ENCODE measurements at places on chromosomes 12 and 14.

DNA sequence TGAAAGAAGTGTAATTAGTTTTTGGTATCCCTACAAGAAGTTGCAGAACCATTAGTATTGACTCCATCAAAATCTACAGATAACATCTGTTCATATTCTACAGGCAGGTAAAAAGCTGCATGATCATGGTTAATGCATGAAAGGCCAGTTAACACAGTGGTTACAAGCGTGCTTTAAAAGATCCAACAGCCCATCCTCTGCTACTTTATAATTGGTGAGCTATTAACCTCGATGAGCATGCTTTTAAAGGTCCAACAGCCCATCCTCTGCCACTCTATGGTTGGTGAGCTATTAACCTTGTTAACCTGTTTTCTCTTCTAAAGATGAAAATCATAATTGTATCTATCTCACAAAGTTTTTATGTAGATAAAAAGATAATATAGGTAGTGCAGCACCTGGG lies 289.3 kb downstream of the DUSP6 start:
- no peak for DNase-seq

- DNase-seq, result no peak
Observed at GRCh38 chr12:47303207-47303606, 223.4 kb upstream of the AMIGO2 start.

GRCh38 chr12:126509572-126509971 lies 1444.3 kb downstream of the AACS start:
- no peak for DNase-seq

- DNase-seq, result no peak
Observed at GRCh38 chr14:26175658-26176057, 422.2 kb downstream of the NOVA1 start.

GRCh38 chr12:121114019-121114639 lies 18.5 kb upstream of the P2RX7 start:
- no peak for DNase-seq

- no peak for DNase-seq
Observed at GRCh38 chr14:64549016-64549415, 745 bp upstream of the PPP1R36 start.

GRCh38 chr14:101073598-101073965 lies 170.1 kb upstream of the RTL1 start:
- DNase-seq, result no peak

- no peak for DNase-seq
Observed at GRCh38 chr12:99783421-99783820, 135.9 kb downstream of the GARIN6 start.

GRCh38 chr12:68559984-68560850 lies 50.5 kb upstream of the RAP1B start:
- DNase-seq, result no peak

- no peak for DNase-seq
Observed at GRCh38 chr12:50004696-50005095, 20.6 kb downstream of the RACGAP1 start.

- DNase-seq, result no peak
Observed at GRCh38 chr12:2561367-2561766, 233.4 kb upstream of the FKBP4 start.

DNA sequence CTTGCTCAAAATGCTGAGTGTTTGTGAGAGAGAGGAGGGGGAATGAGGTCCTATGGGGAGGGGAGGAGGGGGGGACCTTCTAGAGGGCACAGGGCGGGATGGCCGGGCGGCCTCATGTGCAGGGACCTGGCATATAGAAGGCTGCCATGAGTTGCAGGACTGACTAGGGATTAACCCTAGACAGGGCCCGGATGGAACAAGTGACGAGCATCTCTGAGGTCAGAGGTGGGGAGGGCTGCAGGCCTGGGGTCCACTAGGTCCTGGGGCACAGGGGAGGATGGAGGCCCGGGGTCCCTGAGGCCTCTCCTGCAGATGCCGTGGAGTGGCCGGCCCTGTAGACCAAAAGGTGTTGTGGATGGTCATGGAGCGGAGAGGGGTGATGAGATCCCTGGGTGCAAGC lies 104.0 kb upstream of the EIF5 start:
- DNase-seq, result no peak

GRCh38 chr14:57390806-57391516 lies 575 bp downstream of the NAA30 start:
- DNase-seq, result peak; percentile 30
